Osteoblast (primary cell): ENCODE measurements at places on chromosomes 3 and 15. TPM values are rescaled to one million over a fixed set of nuclear protein-coding genes. Genes with fewer than 3 reads are reported as not detected.

Gene POTEB2
- not detected in 2 replicates for total RNA-seq

Gene SLC24A5
- not detected in 2 replicates for total RNA-seq

Gene GPR15
- total RNA-seq = not detected in 2 replicates

Gene CLSTN2
- under 0.01 TPM in 2 replicates for total RNA-seq

Gene SLC22A13
- total RNA-seq = 0.29 and 0.36 TPM in 2 replicates

Gene CASR
- not detected in 2 replicates for total RNA-seq
